Vein endothelial cell (primary cell): ENCODE measurements at places on chromosomes 13 and 19. TPM values are rescaled to one million over a fixed set of nuclear protein-coding genes. Genes with fewer than 3 reads are reported as not detected.

The VWA8 gene
- total RNA-seq = 10.8 and 16.5 TPM in 2 replicates

The NAPA gene
- total RNA-seq = 82.6 and 92.5 TPM in 2 replicates

The GPX4 gene
- total RNA-seq = 418 and 553 TPM in 2 replicates

The YJEFN3 gene
- total RNA-seq = 0.33 and 0.48 TPM in 2 replicates

The ARHGEF1 gene
- total RNA-seq = 56.2 and 56.8 TPM in 2 replicates

The KLK14 gene
- not detected in 2 replicates for total RNA-seq

The PLEKHF1 gene
- 5.2 and 9.6 TPM in 2 replicates for total RNA-seq

The LRG1 gene
- 0.65 and 0.86 TPM in 2 replicates for total RNA-seq

The KLK2 gene
- not detected in 2 replicates for total RNA-seq

The KIR2DL1 gene
- total RNA-seq = not detected in 2 replicates

The ZNF285 gene
- total RNA-seq = 2.2 and 2.6 TPM in 2 replicates

The SBNO2 gene
- total RNA-seq = 38.4 and 40.5 TPM in 2 replicates

The PRSS57 gene
- total RNA-seq = 0.33 TPM in 1 of 2 replicates, not detected in the other

The KCNJ14 gene
- total RNA-seq = 0.33 and 0.76 TPM in 2 replicates

The PCDH17 gene
- 1.4 and 1.6 TPM in 2 replicates for total RNA-seq

The KLK4 gene
- not detected in 2 replicates for total RNA-seq

The RNF225 gene
- 0.33 and 0.67 TPM in 2 replicates for total RNA-seq

The SYCN gene
- not detected in 2 replicates for total RNA-seq

The C19orf18 gene
- total RNA-seq = 0.57 TPM in 1 of 2 replicates, not detected in the other

The CEACAM8 gene
- total RNA-seq = not detected in 2 replicates

The SCN1B gene
- 9.5 and 10.3 TPM in 2 replicates for total RNA-seq

The ABCA7 gene
- total RNA-seq = 7.6 and 10.1 TPM in 2 replicates

The NLRP11 gene
- total RNA-seq = under 0.01 TPM in 1 of 2 replicates, not detected in the other

The A1BG gene
- total RNA-seq = 0.33 and 4.0 TPM in 2 replicates

The CCDC70 gene
- total RNA-seq = not detected in 2 replicates

The CGB8 gene
- total RNA-seq = not detected in 2 replicates

The KRTDAP gene
- total RNA-seq = not detected in 2 replicates

The CYP2S1 gene
- total RNA-seq = 1.2 and 2.0 TPM in 2 replicates

The GADD45GIP1 gene
- 20.9 and 21.0 TPM in 2 replicates for total RNA-seq

The ADM5 gene
- total RNA-seq = 0.98 and 1.9 TPM in 2 replicates

The ZNF180 gene
- 10.5 and 11.4 TPM in 2 replicates for total RNA-seq
